A549 (cell line): ENCODE measurements at places on chromosomes 16 and 17.

- no peak for DNase-seq
Observed at GRCh38 chr16:7967996-7968509, 622.3 kb downstream of the TMEM114 start.

DNA sequence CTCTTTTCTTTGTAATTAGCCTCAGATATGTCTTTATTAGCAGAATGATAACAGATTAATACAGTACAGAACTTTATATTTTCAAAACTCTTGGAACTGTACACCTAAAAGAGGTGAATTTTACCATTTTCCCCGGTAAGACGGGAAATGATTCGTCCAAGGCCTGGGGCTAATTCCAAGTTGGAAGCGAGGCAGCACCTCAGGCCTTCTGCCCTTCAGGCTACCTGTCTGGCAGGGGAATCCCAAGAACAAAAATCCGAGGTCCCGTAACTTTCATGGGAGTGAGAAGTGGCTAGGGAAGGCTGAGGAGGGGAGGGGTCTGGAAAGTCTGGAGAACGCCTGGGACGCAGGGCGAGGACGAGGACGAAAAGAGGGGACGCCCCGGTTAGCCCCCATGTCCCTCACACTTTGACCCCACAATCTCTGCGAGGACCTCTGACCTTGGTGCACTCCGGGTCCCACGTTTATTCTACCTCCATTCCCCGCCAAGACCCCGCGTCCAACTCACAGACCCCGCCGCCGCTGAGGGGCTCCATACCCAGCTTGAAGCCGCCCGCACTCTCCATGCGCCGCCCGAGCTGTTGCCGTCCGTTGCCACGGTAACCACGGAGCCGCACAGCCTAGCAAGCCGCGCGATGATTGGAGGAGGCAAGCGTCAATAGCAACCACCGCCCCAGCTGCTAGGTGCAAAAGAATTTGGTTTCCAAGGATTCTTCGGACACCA is at the start of gene HYDIN:
Gene HYDIN, minus strand, starts transcription at position 601 of the 724 bp plus-strand sequence. CDS start 43,827 bp downstream, outside the sequence.
- DNase-seq: peak; percentile 78

DNA sequence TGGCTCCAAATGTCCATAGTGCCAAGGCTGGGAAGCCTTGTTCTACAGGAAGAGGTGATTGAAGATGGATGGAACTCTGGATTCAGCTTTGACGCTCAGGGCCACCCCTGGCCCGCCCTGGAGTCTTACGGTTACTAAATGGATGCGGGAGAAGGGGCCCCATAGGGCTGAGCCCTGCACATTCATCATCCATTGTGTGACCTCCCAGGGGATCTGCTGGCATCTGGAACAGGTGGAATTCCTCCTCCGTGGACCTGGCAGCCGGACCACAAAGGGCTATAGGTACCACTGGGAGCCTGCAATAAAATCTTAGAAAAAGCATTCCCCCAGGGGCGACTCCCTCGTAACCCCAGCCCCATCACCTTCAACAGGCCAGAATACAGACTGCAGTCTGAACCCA is 81.4 kb upstream of the NOL11 start:
- no peak for DNase-seq

- peak; percentile 47 for DNase-seq
Observed at GRCh38 chr16:67563708-67564468, 1.6 kb downstream of the CTCF start.

GRCh38 chr16:3182608-3183444 is 5.2 kb upstream of the OR1F1 start:
- peak; percentile 67 for DNase-seq

DNA sequence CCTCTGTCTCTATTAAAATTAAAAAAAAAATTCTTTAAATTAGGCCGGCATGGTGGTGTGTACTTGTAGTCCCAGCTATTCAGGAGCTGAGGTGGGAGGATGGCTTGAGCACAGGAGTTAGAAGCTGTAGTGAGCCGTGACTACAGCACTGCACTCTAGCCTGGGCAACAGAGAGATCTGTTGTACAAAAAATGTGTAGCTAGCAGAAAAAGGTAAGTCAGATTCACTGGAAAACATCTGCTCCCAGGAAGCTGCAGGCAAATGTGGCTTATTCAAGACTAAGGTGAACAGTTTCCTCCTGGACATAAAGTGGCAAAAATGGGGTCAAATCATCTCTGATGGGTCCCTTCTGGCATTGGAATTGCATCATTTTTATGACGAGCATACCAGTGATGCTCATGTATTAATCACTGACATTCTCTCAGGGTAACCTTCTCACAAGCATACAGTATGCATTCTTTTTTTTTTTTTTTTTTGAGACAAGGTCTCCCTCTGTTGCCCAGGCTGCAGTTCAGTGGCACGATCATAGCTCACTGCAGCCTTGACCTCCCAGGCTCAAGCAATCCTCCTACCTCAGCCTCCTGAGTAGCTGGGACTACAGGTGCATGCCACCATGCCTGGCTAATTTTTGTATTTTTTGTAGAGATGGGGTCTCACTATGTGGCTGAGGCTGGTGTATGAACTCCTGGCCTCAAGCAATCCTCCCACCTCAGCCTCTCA is 48.7 kb downstream of the CPPED1 start:
- DNase-seq: no peak

GRCh38 chr16:85844786-85845185 is 45.3 kb downstream of the COX4I1 start:
- no peak for DNase-seq

GRCh38 chr16:48210747-48211146 is 33.4 kb upstream of the LONP2 start:
- no peak for DNase-seq

GRCh38 chr17:69959283-69959682 is 115.7 kb upstream of the KCNJ16 start:
- DNase-seq: no peak

GRCh38 chr17:81015136-81015535 is 19.8 kb upstream of the BAIAP2 start:
- no peak for DNase-seq

- DNase-seq: peak; percentile 96
Observed at GRCh38 chr17:40510328-40510648, 8.9 kb upstream of the TNS4 start.

DNA sequence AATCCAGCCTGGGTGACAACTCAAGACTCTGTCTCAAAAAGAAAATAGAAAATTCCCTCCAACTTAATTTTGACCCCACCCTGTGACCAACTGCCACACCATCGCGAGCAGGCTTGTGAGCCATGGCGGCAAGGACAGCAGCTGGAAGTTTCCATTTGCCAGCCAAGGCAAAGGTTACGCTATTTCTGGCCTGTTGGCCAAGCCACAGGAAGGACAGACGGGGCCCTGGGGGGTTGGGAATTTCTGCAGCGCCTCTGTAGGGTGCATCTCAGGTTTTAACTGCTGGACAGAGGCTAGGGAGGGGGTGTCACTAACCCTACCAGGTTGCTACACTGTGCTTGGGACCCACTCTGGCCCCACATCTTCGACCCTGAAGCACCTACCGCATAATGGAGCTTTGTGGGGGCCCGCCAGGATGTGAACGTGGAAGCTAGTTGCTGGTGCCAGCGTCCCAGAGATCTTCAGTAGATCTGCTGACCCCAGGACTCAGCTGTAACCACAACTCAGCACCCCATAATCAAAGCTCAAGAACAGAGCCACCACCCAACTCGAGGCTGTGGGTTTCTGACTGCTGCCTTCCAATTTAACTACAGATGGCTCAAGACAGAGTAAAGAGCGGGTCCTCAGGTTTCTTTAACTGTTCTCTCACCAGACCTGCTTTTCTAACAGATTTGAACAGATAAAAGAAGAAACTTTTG is 10.9 kb downstream of the KIFC3 start:
- no peak for DNase-seq

- DNase-seq: peak; percentile 45
Observed at GRCh38 chr16:20385844-20386832, 18.4 kb downstream of the PDILT start.

DNA sequence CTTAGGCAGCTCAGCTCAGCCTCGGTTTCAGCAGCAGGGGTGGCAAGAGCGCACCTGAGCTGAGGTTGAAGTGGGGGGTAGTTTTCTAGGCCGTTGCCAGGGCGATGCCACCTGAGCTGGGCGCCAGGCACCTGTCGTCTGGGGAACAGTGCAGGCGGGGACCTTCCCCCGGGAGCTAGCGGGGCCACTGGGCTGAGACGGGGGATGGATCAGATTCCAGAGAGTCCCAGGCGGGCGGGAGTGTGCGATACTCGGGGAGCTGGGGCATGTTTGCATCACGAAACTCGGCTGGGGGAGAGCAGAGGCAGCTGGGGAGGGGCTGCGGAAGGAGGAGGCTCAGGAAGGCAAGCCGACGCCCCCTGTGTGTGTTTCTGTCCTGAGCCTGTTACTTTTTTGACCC is 477 bp upstream of the CLDN9 start:
- DNase-seq: no peak

DNA sequence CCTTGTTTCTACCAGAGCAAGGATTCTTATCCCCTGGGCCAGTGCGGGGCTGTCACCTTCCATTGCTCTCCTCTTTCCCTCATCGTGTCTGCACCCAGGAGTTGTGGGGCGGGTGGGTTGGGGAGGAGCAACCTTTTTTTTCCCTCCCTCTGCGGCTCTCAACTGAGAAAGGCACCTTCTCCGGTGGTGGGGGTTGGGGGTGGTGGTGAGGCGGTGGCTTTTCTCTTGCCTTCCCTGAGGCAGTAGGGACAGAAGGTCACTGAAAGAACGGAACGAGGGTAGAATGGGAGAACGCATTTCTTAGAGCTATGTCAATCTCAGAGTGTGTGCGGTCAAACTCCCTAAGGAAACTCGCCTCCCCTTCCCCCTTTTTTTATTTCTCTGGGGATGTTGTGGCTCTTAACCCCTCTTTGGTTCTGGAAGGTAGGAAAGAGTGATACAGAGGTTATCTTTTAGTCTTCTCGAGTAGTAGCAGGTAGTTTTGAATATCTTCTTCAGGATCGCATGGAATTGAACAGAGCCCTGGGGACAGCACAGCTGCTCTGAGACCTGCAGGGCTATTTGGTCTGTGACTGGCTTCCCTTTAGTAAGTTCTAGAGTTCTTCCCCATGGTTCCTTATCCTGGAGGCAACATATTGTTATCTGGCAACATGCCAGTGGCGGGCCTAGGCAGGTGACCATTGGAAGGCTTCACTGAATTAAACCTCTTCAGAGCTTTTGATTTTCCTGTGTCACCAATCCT is 994 bp downstream of the CLTC start:
- DNase-seq: peak; percentile 60

- DNase-seq: no peak
Observed at GRCh38 chr16:4087099-4087885, 28.9 kb downstream of the ADCY9 start.

DNA sequence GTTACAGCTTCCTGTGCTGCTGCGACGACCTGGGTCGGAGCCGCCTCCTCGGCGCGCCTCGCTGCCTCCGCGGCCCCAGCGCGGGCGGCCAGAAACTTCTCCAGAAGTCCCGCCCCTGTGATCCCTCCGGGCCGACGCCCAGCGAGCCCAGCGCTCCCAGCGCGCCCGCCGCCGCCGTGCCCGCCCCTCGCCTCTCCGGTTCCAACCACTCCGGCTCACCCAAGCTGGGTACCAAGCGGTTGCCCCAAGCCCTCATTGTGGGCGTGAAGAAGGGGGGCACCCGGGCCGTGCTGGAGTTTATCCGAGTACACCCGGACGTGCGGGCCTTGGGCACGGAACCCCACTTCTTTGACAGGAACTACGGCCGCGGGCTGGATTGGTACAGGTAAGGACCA is 746 bp downstream of the HS3ST2 start:
- DNase-seq: no peak

DNA sequence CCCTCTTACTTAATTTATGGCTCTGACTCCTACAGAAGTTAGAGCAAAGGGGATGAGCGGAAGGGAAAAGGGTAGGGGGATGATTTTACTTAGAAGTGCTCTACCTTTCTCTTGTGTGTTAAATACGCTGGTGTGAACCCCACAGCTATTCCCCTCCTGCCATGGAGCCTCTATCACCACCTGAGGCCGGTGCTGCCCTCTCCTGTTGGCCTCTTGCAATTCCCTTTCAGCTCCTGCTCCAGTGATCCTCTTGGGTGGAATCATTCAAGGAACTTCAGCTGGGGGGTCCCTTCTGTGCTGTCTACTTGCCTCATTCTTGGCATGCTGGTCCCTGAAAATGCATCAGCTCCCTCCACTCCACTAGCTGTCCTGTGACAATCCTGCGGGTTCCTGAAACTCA is 41.8 kb upstream of the CDH8 start:
- peak; percentile 33 for DNase-seq

- DNase-seq: peak; percentile 19
Observed at GRCh38 chr16:46620266-46621005, 743 bp downstream of the SHCBP1 start.

DNA sequence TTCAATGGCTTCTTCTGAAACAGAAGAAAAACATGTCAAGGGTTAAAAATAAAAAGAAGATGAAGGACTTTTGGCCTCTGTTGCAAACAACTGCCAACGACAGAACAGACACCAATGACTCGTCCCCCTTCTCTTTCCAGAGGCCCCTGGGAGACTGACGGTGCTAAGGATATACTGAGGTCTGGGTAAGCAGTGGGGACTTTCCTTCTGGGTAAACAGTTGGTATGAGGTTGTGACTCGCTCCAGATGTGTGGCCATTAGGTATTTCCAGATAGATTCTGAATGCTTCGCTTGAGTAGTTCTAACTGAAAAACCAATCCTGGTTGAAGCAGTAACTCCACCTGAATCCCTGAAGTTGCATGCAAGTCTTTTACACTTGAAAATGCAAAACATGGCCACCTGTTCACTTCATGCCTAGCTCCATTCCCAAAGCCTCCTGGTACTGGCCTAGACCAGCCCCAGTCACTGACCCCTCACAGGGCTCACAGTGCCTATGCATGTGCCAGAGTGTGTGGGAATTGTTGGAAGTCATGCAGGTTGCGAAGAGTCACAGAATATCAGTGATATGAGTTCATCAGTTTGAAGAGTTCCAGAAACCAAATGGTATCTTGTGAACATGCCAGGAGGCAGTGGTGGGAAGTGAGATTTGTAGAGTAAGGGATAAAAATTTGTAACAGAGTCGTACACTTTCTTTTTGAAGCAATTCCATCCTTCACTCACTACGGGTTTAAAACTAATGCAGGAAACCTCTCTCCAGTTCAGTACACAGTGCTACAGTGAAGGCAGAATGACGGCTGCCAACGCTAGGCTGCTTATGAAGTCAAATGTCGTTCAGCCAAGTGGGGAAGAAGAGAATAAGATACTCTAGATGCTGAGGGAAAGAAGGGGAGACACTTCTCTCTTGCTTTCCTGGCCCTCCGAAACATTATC is 217.8 kb downstream of the ZFHX3 start:
- no peak for DNase-seq

DNA sequence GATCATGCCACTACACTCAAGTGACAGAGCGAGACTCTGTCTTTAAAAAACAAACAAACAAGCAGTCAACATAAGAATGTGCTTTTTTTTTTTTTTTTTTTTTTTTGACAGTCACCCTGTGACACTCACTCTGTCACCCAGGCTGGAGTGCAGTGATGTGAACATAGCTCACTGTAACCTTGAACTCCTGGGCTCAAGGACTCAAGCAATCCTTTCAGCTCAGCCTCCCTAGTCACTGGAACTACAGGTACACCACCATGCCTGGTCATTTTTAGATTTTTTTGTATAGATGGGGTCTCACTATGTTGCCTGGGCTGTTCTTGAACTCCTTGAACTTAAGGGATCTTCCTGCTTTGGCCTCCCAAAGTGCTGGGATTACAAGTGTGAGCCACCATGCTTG is 15.3 kb upstream of the CHP2 start:
- DNase-seq: no peak
